NCI-H345 (cell line): ENCODE measurements at places on chromosomes 3 and 15.
A peak's percentile ranks its signal among the peaks of the same experiment; 100 is the strongest.

- peak; percentile 39 for DNase-seq
Observed at GRCh38 chr15:31977812-31978661, 52.3 kb upstream of the CHRNA7 start.

- no peak for DNase-seq
Observed at GRCh38 chr3:149276619-149277018, 55.0 kb upstream of the CP start.

DNA sequence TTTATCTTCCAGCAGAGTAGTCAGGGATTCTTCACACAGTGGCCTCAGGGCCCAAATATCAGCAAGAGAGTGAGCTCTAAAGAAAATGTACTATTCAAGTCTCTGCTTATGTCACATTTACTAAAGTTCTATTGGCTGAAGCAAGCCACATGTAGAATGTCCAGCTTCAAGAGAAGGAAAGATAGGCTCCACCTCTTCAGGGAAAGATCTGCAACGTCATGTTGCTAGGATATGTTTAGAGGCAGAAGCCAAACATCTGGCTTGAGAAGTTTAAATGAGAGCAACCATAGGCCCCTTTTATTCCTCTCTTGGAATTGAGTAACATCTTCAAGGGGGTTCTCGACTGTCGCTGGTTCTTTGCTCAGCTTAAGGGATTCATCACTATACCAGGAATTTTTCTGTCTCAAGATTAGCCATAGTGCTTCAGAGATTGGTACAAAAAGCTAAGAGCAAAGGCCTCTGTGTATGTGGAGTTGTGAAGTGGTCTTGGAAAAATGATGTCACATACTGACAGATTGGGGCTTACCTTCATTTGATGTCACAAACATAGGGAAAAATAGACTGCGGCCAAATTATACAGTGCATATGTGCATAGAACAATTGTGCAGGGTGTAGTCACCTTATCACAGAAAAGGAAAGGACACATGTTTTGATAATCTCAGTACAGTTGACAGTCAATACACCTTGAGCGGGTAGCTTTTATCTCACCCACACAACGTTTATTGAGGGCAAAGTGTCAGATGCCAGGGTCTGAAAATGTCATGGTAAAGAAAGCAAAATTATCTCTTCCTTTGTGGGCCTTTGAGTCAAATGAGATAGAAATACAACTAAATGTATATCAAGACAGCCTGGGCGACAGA lies 11.3 kb upstream of the THRB start:
- no peak for DNase-seq

- no peak for DNase-seq
Observed at GRCh38 chr3:151351219-151351618, 21.9 kb upstream of the P2RY13 start.
